Right cardiac atrium (tissue), 5 donors: ENCODE measurements at places on chromosomes 12 and 14. TPM values are rescaled to one million over a fixed set of nuclear protein-coding genes. Genes with fewer than 3 reads are reported as not detected.

DNA sequence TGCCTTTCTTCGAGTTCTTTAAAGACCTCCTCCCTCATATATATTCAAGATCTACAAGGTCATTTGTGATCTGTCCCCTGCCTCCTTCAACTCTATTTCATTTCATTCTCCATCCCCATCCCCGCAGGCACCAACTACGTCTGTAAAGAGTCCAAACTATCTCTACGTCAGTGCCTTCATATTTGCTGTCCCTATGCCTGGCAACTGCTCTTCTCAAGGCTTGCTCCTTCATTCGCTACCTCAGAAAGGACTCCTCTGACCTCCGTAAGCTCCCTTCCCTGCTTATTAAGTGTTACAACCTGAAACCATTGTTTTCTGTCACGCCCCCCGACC, 650 bp downstream of the LLPH start:
- DNase-seq = no peak

DNA sequence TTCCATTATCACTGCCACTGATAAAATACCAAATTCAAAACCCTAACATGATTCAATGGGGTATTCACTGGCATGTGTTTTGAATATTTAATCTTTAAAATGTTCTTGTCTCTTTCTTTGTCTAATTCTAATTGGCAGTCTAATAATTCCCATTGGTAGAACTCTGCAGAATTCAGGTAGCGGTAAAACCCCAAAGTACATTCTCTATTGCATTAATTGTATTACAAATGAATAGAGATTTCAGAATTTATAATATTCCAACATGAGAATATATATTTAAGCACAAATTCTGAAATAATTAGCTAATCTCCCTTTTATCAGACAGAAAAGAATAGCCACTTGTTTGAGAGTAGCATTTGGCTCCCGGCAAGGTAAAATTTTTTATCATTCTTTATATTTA, at the start of gene OR4N5:
TSS of gene OR4N5 (plus strand) at position 301 of the 400 bp plus-strand sequence. CDS start 4,916 bp downstream, outside the sequence.
- no peak for DNase-seq

DNA sequence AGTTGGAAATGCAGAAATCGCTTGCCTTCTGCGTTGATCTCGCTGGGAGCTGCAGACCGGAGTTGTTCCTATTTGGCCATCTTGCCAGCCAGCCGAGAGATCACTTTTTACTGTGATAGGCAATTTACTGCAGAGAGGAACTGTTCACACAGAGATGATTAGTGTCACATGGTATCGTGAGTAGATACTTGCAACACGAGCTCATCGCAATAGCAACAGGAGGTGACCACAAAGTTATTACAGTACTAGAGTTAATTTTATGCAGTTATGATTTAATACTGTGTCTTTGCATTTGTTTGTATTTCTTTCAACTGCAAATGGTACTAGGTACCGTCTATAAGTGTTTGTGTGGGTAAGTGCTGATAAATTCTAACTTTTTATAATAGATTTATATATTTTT, 27.8 kb downstream of the NOPCHAP1 start:
- DNase-seq = no peak

DNA sequence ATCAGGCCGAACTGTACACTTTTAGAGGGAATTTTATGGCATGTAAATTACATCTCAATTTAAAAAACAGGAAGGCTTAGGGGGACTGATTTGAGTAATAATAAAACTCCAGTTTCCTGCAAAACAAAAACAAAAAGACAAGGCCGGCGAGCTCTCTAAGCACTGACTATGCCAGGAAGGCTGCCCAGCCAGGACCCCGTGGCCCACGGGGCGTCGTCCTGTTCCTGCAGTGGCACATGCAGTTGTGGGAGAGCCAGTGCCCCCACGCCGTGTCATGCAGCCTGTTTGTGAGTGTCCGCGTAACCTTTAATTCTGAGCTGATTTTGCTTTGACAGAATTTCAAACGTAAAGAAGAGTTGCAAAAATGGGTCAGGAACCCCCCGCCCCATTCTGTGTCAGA, 10.5 kb downstream of the XRCC3 start:
- DNase-seq = peak; percentile 57

- DNase-seq = no peak
These were observed 21.4 kb upstream of the CMKLR1 start for GRCh38 chr12:108360487-108360886.

- no peak for DNase-seq
These were observed 270.9 kb downstream of the ALX1 start for GRCh38 chr12:85550924-85551323.

GRCh38 chr14:38047195-38047902, 160.4 kb upstream of the SSTR1 start:
- DNase-seq = no peak

- no peak for DNase-seq
These were observed 318.5 kb upstream of the MDGA2 start for GRCh38 chr14:47993883-47994282.

GRCh38 chr14:32710731-32711680, 227.7 kb upstream of the NPAS3 start:
- no peak for DNase-seq

- DNase-seq = no peak
These were observed 50.1 kb downstream of the CRADD start for GRCh38 chr12:93727195-93727811.

GRCh38 chr14:59811815-59812214, 58.8 kb downstream of the RTN1 start:
- no peak for DNase-seq

DNA sequence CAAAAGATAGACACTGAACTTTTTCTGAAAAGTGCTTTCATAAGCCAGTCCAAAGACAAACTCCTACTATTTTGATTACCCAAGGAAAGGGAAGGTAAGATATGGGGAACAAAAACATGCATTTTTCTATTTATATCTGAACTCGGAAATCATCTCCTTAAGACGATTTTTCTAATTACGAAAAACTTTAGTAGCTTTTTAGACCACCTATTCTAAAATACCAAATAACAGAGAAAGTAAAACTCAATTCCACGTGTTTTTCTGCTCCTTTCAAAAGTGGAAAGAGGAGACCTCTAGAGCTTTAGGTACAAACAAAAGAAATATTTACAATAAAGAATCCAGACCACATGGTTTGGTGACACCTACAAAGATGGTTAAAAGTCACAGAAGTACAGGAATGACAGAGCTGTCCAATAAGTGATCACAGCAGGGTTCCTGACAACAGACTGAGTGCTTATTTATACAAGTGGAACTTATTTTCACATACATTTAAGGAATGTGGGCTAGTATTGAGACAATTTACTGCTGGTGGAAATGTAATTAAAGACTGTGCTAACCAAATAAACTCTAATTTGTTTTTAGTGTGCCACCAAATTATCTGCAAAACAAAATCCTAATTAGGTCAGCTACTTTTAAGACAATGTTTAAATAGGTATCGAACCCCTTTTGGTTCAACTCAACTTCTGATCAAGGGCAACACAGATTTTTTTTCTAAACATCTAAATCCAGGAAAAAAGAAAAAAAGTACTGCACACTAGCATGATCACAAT, 2.4 kb downstream of the LRIG3 start:
- DNase-seq = no peak

DNA sequence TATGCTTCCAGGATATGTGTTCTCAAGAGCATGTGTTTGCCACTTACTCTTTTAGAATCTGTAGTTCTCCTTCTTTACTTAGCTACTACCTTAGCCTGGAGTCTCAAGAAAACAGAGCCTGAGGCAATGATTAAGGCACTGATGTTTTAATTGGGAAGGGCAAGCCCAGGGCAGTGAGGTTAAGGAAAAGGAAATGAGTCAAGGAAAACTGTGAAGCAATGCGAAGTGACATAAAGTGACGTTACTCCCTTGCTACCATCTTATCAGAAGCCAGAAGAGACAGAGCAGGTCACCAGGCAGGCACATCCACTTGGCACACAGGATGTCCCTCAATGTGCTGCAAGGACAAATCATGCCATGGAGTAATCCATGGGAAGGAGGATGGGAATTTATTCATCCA, 11.3 kb upstream of the EML5 start:
- DNase-seq = no peak

DNA sequence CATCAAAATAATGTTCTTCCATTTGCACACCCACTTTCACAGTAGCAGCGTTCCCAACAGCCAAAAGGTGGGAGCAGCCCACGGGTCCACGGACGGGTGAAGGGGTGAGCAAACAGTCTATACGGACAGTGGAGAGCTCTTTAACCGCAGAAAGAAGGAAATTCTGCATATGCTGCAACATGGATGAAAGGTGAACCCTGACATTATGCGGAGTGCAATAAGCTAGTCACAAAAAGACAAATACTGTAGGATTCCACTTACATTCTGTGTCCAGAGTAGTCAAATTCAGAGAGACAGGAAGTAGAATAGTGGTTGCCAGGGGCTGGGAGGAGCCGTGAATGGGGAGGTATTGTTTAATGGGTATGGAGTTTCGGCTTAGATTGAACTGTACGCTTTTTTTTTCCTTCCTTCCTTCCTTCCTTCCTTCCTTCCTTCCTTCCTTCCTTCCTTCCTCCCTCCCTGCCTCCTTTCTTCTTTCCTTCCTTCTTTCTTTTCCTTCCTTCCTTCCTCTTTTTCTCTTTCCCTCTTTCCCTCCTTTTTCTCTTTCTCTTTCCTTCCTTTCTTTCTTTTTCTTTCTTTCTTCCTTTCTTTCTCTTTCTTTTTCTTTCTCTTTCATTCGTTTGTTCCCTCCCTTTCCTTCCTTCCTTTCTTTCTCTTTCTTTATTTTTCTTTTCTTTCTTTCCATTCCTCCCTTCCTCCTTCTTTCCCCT, 15.8 kb upstream of the ANKRD9 start:
- DNase-seq = no peak

DNA sequence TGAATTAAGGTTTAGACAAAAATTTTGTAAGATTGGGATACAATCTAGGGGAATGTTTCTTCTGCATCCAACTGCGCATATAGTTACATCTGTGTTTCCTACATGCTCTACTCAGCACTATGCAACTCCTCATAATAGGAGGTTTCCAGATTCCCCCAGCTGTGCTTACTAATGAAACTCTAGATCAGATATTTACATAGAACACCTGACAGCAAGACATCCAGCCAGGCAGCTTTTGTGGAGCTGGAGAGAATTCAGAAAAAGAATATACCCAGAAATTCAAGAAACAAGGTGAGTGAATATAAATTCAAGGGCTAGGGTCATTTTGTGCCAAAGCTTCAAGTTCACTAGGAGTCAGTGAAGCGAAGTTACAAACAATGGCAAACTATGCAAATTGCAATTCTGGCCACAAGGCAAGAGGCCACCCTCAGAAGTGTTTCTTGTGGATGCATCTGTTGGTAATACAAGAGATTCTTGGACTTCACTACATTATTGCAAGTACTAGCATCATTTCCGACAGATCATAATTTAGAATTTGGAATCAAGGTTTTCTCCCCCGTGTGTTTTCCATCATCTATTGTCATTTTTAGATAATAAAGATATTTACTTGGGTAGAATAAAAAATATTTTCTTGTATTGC, 341.2 kb upstream of the NAV3 start:
- DNase-seq = no peak

- no peak for DNase-seq
These were observed 48.0 kb upstream of the ARID2 start for GRCh38 chr12:45681465-45681864.

DNA sequence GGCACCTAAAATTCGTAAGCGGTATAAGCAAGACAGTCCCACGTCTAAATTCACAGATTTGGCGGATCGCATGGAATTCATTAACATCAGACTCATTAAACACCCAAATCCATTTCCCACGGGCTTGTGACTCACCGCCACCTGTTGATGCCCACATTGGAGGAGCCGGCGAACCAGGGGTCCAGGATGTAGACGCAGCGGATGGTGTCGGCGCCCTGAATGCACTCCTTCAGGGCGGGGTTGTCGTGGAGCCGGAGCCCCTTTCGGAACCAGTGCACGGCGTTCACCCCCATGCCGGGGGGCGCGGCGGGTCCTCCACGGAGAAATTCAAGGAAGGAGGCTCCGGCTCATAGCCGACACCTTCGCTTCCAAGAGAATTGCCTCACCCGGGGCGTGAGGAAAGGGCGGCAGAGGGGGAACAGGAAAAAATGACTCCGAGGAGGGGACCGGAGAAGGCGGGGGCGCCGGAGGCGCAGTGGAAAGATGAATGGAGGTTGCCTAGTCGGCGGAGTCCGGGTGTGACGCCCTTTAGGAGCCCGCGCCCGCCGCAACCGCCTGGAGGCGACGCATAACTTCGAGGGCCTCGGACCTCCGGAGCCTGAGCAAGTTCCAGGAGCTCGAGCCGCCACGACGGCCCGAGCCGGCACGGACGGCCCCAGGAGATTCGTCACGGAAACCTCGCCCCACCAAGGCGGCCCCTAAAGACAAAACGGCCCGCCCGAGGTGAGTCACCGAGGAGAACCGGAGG, 506 bp downstream of the CRY1 start:
- peak; percentile 77 for DNase-seq

DNA sequence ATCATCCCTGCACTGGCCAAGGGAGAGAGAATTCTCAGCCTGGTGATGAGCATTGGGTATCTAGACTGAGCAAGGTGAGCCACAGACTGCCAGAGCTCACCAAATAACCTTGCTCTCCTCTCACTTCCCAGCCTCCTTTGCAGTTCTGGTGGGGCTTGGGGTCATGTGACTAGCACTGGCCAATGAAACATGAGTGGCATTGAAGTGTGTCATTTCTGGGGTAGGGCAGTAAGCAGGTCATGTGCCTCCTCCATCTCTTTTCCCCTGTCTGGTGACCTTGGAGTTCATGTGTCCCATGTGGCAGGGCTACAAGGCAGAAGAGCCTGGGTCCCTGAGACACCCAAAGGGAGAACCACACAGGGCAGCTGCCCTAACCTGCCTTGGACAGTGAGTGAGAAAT, 3.6 kb upstream of the KRT72 start:
- DNase-seq = no peak

DNA sequence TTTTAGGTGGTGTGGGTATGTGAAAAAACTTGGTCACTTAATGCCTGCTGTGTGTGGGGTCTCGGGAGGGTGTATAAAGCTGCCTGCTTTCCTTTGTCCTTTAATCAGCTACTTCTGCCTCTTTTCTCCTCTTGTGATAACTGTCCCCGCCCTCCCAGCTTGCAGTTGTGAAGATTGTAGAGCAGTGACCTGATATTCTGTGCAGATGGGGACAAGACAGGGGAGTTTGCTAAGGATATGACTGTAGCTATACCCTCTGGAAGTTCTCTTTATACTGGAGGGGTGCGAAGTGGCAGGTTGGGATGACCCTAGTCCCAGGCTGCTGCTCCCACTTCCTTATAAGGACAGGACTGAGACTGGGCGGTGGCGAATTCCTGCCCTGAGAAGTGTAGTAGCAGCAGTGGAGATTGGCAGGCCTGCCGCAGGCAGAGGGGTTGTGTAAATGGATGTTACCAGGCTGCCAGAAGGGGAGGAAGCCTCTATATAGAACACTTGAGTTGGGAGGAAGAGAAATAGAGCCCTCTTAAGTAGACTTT, 835 bp downstream of the MYL6 start:
- peak; percentile 90 for DNase-seq

FAM90A1 gene
- 0.31 TPM for total RNA-seq

RFLNA gene
- 0.31 TPM for total RNA-seq

CDCA3 gene
- total RNA-seq = not detected

OR4E2 gene
- total RNA-seq = not detected

PIANP gene
- total RNA-seq = 0.99 TPM

KITLG gene
- 5.0 TPM for total RNA-seq

ACOT4 gene
- 0.31 TPM for total RNA-seq
